ENCODE measurements at places on chromosomes 1 and 21.

GRCh38 chr1:21732664-21733063, 50.3 kb downstream of the USP48 start:
- DNase-seq = no peak

- peak; percentile 6 for DNase-seq
These were observed 648.8 kb downstream of the PTPRC start for GRCh38 chr1:199287647-199288046.

- no peak for DNase-seq
These were observed 106.8 kb upstream of the C1orf174 start for GRCh38 chr1:4006676-4007374.

DNA sequence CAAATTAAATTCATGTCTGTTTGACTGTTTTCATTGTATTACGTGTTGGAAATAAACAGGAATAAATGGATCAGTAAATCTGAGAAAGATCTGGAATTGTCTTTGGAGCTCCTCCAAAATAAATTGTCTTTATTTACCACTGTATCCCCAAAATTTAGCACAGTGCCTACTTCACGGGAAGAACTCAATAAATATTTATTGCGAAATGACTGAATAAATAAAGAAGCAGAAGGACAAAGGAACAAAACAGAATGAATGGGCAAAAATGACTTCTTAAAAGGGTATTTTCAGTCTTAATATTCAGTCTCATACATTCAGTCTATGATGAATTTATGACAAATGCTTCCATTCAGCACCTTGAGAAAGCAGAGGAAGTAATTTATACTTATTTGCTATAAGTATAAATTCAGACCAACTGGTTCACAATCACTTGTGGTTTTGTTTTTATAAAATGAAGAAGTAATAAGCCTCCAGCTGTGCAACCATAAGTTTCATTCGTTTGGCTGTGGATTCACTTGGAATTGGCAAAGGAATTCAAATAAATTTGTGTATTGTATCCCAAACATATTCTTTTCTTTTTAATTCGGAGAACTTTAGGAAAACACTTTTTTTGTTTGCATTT, 19.2 kb upstream of the PRKAA2 start:
- no peak for DNase-seq

DNA sequence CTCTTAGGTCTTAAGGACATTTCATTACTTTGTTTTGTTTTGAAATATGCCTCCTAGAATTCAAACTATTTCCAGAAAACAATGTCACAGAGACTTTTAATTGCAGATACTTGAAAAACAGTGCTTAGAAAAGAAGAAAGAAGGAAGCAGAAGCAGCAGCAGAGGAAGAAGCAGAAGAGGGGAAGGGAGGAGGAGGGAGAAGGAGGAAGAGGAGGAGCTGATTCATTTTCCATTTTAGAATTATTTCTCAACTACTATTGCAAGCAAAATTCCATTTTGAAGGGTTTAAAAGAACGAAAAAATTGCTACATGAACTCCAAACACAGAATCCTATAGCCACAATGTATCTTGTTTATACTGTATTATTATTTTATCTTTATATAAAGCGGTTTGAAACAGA, 13.9 kb downstream of the RC3H1 start:
- no peak for DNase-seq
